CMK (cell line): ENCODE measurements at places on chromosomes 5 and 9.

GRCh38 chr9:91939978-91940377 is 10.1 kb downstream of the ROR2 start:
- DNase-seq = no peak

DNA sequence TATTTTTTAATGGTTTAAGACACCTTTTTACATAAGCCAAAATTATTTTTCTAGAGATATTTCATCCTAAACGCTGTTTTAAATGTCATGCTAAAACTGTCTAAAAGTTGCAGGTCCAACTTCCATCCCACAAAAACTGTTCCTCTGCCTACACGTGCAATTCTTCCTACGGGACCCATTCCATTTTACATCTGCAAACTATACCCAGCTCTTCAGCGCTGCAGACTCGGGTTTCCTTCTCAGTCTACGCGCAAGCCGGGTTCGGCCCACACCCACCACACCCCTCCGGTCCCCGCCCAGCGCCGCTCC is 8.7 kb downstream of the RANBP6 start:
- DNase-seq = no peak

DNA sequence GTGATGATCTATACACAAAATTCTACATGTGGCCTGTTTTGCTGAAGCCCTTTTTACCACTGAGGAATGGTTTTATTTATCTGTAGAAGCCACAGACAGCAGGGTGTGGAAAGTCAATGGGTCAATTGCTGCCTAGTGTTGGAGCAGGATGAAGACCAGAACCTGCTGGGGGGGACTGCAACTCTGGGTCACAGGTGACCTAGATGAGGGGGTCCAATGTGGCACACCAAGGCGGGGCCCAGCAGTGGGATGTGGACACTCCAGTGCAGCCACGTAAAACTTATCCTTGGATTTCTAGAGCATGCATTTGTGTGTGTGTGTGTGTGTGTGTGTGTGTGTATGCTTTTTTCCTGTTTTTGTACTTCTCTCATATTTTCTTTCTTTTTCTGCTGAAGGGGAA is 147.5 kb upstream of the PHYKPL start:
- no peak for DNase-seq

GRCh38 chr5:53334431-53334941 is 145.9 kb upstream of the FST start:
- DNase-seq = no peak

DNA sequence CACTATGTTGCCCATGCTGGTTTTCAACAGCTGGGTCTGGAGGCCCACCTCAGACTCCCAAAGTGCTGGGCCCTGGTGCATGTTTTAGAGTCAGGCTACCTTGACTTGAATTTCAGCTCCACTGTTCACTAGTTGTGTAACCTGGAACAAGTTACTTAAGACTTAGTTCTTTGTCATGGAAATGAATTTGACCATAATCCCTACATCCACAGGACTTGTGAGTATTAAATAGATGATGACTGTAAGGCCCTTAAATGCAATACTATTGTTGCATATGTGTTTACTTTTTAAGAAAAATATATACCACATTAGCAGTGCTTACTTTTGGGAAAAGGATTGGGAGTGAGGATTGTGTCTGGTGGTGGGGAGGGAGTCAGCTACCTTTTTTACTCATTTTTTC is 16.4 kb downstream of the PAIP2 start:
- no peak for DNase-seq

DNA sequence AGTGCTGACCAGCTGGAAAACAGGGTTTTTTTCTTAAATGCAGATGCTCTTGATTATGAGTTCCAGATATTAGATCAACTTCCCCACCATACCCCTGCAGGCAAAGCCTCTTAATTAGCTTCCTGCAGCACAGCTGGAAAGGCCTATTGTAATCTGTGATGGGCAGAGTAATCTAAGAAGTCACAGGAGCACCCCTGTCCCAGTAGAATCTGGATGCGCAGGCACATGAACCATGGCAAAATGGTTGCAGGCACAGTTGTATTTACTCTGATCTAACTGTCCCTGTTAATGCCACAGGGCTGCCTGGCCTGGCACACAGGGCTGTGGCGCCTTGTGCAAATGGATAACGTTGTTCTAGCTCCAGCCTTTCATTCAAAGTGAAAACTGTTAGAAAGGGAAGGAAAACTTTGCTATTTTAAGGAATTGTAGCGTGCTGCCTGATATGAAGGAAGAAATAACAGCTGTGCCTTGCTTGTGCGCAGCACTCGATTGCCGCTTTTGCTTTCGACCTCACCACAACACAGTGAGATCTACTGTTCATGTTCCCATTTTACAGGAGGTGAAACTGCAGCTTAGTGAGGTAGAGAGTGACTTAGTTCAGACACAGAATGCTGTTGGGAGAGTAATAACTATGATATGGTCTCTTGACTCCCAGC is 2.3 kb downstream of the TGFBI start:
- DNase-seq = no peak
